NCI-H1048 (cell line): ENCODE measurements at places on chromosomes 6 and 20.

GRCh38 chr6:45476341-45476740, 98.6 kb upstream of the SUPT3H start:
- no peak for DNase-seq

- DNase-seq = no peak
These were observed at the start of gene EMILIN3 for GRCh38 chr20:41366546-41367392. Gene EMILIN3 (minus strand): TSS chr20:41366818. CDS start chr20:41366634, 184 bp downstream.

- DNase-seq = no peak
These were observed 47.2 kb downstream of the SLC9A8 start for GRCh38 chr20:49859807-49860206.

GRCh38 chr6:31582230-31582643, at the start of gene LTB:
Gene LTB (minus strand): TSS chr6:31582424. CDS start chr6:31582417, 7 bp downstream.
- DNase-seq = no peak

GRCh38 chr20:44887466-44887865, 2.0 kb downstream of the YWHAB start:
- no peak for DNase-seq

DNA sequence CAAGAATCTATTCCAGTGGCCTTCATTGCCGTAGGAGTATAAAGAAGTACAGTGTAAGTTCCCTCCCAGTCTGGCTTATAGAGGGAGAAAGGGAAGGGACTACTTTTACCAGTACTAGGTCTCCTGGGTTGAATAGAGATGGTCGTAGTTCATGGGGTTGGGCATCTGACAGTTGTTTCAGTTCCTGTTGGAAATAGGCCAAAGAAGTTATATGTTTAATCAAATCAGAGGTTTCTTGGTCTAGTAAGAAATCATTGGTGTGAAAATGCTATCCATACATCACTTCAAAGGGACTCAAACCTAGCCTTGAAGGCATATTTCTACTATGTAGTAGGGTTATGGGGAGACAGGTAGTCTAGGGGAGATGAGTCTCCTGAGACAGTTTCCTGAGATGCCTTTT, 45.6 kb upstream of the MAN1A1 start:
- DNase-seq = no peak

DNA sequence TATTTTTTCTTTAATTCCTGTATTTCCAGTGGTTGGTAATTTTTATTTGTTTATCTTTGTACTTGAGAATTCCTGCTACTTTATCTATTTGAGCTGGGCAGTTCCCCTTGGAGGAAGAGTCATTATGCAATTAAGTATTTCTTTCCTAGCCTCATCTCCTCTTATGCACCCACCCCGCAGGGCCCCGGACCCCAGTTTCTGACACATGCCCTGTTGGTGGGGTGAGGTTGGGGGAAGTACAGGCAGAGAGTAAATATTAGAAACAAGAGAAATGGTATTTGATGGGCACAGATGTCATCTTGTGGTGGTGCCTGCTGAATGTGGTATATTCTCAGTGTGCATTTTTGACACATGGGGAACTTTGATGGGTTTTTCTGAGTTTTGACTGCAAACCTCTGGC, 602.7 kb upstream of the NOX3 start:
- DNase-seq = no peak

DNA sequence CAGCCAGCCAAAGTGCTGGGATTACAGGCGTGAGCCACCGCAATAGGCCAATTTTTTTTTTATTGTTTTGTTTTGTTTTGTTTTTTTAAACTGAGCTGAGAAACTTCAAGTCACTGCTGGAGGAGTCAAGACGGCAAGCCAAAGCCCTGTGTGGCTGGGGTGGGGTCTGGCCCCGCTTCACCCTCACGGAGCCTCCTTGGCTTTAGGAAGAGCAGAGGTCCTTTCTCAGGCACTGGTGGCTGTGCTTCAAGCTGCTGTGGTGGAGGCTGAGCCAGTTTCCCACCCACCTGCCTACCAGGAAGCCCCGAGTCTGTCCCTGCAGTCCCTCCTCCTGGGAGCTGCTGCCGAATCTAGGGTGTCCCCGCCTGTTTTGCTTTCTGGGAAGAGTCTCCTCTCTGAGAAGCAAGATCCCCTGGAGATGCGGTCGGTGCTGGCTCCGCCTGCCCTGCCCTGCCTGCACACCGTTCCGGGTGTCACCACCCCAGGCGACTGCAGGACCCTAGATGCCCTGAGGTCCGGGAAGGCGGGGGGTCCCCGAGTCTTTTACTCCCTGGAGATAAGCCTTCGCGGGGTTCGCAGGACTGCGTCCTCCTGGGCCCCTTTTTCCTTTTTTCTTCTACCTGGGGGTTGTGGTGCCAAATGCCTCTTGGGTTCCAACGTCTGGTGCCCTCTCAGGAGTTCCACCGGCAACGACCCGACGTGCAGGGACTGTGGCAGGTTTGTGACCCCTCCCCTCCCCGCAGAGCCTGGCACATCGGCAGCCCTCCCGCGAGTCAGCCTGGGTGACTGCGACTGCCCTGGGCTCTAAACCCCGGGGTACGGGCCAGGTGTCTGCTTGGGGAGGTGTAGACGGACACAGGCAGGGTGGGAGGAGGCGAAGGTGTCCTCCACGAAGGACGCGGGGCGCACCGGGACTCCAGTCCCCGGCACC, 100.7 kb downstream of the TAF4 start:
- no peak for DNase-seq

DNA sequence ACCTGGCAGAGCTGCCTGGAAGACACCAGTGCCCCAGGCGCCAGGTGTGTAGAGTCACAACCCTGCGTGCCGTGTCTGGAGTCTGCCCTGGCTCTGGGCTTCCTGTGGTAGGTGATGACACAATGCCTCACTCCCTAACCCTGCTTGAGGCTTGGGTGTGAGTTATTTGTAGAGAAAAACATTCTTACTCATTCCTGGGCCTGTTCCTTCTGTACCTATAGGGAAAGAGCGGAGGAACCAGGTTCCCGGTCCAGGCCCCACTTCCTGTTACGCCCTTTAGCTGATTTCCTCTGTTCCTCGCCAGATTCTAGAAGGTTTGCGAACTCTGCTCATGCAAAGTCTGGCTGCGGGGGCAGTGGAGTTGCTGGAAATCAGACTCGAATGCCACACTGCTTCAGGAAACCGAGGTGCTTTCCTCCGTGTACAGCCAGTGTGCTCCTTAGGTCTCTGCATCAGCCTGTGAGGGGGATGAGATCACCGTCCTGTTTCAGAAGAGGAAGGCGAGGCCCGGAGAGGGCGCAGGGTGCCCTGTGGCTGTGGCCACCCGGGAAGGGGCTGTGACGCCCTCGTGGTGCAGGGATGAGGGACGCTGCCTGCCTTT, 67.1 kb upstream of the DUSP22 start:
- no peak for DNase-seq

DNA sequence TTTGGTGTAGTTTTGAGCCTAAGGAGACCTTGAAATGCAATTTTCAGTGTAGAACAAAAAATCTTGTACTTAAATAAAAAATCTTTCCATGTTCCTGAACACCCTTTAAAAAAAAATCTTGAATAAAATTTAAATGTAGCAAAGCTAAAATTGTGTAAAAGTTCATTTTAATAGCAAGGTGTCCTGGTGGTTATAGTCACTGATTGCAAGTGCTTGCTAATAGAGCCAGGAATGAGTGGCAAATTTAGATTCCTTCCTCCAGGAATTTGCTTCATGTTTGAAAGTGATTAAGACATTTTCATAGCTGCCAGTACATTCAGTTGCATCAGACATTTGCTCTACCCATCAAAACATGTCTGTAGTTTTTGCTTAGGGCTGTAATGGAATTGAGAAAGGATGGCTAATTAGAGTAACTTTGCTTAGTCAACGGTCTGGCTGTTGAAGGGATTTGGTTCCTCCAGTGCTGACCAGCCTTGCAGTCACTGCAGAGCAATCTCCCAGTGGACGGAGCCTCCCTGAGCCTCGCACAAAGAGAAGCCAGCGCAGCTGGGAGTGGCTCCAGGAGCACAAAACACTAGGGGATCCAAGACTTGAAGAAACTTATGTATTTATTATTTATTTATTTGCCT, 36.5 kb downstream of the AKAP12 start:
- DNase-seq = no peak

GRCh38 chr6:31560697-31561058, 11.4 kb upstream of the LTA start:
- DNase-seq = no peak

DNA sequence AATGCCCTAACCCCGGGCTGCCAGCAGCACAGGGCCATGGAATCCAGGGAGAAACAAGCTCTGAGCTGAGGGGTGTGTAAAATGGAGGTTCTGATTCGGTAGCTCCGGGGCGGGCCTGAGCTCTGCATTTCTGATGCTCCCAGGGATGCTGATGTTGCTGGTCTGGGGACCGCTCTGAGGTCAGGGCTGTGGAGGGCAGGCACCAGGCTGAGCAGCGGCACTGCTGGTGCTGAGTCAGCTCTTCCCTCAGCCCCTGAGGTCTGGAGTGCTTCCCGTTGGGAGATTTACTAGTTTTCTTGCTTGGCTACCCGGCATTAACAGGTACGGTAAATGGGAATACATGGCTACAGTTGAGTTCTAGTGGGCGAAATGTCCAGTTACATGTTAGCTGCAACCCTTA, 18.6 kb upstream of the CST3 start:
- DNase-seq = no peak

DNA sequence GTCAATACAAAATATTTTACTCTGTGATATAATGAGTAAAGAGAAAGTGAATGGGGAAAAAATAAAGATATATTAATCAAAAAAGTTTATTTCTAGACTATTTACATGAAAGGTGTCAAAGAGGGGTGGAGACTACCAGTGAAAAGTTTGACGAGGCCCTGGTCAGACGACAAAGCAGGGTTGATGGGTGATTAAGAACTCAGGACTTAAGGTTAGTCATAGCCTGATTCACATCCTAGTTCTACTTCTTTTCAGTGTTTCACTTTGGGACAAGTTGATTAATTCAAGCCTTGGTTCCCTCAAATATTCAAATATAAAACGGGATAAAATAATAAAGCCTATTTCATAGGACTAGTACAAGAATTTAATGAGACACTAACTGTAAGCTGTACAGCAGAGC, 178.2 kb upstream of the HS3ST5 start:
- DNase-seq = no peak
